ENCODE measurements at places on chromosomes 13 and 19. TPM values are rescaled to one million over a fixed set of nuclear protein-coding genes. Genes with fewer than 3 reads are reported as not detected.

DNA sequence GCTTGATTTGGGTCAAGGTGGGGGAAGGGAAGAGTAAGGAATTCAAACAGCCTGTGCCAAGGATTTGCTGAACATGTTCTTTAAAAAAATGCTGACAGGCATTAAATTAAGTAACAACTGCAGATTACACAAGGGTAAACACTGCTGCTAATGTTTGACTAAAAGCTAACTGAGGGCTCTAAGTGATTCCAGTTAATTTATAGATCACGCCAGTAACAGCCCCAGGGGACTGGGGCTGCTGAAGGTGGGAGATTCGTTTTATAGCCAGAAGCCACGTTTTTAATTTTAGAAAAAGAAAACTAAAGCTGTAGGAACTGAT is 321.7 kb downstream of the DLEU7 start:
- peak; percentile 45 for DNase-seq

GRCh38 chr19:19278315-19278714 is 5.2 kb upstream of the TM6SF2 start:
- DNase-seq: no peak

GIPR gene
- 0.02 TPM for total RNA-seq

FGF22 gene
- not detected for total RNA-seq

- DNase-seq: peak; percentile 53
Measured at GRCh38 chr19:53903055-53903680, 5.9 kb upstream of the CACNG7 start.

ZSCAN5A gene
- 9.4 TPM for total RNA-seq

DNA sequence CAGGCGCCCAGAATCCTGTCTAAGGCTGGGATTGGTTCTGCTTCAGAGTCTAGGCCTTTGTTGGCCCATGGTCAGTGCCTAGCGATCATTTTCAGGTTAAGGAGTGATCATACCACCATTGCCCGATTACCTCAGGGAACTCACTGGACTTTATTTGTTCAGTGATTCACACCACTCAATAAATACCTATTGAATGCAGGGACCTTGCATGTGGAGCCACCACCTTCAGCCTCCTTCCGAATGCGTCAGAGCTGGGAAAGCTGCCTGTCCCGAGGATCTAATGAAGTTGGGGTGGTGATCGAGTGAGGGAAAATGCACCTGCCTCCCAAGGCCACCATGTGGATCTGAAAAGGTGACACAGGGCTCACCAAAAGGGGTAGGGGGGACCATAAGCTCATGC is 40.0 kb upstream of the POU2F2 start:
- no peak for DNase-seq

DNA sequence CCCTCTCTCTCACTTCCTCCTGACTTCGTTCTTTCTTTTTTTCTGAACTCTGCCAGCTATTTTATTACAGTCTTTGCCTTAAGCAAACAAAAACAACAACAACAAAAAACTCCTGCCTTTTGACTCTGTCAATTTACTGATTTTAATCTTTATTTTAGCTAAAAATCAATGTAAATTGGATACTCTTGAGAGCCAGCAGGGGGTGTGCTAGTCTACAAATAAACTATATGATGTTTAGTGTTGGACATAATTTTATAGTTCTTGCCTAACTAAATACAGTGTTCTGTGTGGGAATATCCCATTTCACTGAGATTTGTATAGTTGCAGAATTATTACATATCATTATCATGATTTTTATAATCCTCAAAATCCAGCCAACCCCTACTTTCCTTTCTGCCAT is 1199.9 kb upstream of the SPRY2 start:
- DNase-seq: no peak

CASP14 gene
- not detected for total RNA-seq

SERPINE3 gene
- total RNA-seq: not detected

DNA sequence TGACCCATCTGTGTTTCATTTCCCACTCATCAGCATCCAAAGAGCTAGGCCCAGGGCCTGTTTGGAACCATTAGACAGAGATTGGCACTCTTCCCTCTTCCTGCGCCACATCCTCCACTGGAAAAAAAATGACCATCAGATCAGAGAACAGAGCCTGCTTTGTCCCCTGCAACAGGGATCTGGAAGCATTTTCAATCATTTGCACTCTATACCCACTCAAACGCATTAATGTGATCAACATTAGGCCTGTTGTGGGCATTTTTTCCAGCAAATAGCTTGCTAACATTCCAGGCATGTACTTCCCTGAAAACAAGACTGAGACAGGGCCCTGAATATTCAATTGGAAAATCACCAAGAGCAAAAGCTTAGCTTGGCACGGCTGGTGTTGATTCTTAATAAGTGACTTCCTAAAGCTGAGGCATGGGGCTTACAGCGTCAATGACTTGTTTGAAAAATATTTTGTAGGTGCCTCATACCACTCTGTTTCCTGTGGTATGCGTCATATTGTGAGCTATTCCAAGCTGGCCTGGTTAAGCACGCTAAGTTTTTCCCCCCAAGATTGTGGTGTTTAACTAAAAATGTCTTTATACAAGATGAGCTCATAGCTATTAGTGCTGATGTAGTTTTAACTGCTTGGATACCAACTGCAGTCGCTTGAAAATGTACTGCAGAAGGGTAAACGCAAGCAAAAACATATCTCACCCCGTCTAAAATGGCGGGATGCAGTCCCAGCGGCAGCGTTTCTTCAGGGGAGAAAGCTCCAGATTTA is 404.4 kb downstream of the SPRY2 start:
- DNase-seq: peak; percentile 99

TRAPPC6A gene
- total RNA-seq: 6.2 TPM

- no peak for DNase-seq
Measured at GRCh38 chr13:19155321-19155861, 26.2 kb downstream of the TUBA3C start.

SIGLEC9 gene
- total RNA-seq: 0.27 TPM

SLITRK1 gene
- not detected for total RNA-seq

DNA sequence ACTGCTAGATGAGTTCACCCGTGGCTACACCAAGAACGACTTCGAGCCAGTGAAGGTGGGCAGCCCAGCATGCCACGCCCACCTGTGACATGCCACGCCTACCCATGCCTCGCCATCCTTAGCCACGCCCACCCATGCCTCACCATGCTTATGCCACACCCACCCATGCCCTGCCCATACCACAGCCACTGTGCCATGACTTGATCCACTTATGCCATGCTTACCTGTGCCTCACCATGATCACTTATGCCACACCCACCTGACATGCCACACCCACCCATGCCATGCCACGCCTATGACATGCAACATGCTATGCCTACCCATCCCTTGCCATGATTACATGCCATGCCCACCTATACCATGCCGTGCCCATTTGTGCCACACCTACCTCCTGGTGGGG is 12.9 kb upstream of the USE1 start:
- peak; percentile 25 for DNase-seq

GRCh38 chr19:51120160-51120559 is 4.5 kb upstream of the SIGLEC9 start:
- DNase-seq: no peak
